GM12865 (cell line): ENCODE measurements at places on chromosomes 16 and 17.

DNA sequence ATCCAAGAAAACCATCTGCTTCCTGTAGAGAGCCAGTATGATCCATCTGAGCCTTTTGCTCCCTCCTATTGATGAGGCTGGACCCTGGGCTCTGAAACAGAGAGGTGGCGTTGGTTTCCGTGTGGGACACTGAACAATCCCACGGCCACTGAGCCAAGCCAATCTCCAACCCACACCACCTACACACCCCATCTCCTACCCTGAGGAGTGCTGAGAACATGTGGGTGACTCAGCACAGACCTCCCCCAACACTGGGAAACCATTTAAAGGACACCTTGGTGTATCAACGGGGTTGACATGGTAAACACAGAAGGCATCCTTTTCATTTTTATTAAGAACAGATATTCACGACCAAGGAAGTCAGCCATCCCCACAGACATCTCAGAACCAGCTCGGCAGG lies 332.1 kb downstream of the SLC39A11 start:
- DNase-seq = no peak

DNA sequence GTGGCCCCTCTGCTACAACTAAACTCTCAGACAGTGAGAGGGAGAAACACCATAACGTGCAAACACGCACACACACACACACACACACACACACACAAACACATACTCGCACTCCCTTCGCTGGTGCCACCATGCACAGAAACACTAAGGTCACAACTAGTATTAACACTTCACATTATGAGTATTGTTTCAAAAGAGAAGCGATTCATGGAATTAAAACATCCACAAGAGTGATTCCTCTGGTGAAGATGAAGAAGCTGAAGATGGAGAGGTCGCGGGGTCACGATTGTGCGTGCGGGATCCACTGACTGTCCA lies 7.1 kb upstream of the GHDC start:
- DNase-seq = no peak

DNA sequence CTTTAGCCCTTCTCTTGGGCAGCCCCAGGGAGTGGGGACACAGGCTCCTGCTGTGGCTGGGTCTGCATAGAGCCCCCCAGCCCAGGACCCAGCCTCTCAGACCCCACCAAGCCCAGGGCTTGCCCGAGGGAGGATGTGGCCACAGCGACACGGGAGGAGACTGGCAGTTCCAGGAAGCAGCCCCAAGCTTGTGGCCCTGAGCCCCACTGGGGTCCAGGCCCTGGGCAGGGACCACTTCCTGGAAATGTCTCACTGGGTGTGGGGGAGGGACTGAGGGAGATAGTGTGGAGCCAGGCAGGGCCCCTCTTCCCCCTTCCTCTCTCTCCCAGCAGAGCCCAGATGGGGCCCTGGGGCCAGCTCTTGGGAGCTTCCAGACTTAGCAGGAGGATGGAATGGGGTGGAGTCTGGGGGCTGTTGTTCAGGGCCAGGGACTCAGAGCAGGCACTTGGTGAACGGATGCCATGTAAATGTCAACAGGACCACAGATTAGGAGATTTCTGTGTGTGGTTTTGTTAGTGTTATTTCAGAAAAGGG lies 35.3 kb downstream of the ADGRG5 start:
- no peak for DNase-seq

- no peak for DNase-seq
Observed at GRCh38 chr16:26530584-26531289, 536.0 kb upstream of the C16orf82 start.

DNA sequence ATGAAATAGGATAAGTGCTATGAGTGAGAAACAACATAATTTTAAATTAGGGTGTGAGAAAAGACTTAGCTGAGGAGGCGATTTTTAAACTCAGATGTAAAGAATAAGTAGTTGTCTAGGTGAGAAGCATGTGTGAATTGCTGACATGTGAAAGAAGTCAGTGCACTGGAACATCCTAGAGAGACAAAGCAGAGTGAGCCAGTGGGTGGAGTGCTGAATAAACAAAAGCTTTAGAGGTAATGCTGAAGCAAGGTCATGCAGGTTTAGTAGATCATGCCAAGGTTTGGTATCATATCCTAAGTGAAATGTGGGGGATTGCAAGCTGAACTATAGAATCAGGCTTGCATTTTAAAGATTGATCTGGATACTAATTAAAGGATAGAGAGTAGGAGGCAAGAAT lies 89.4 kb downstream of the KIF2B start:
- no peak for DNase-seq

- DNase-seq = no peak
Observed at GRCh38 chr16:89054261-89054661, 39.4 kb upstream of the ACSF3 start.

GRCh38 chr16:3642397-3643094 lies 11.9 kb upstream of the DNASE1 start:
- no peak for DNase-seq

GRCh38 chr17:38898291-38898679 lies 27.1 kb upstream of the LASP1NB start:
- DNase-seq = peak; percentile 29

DNA sequence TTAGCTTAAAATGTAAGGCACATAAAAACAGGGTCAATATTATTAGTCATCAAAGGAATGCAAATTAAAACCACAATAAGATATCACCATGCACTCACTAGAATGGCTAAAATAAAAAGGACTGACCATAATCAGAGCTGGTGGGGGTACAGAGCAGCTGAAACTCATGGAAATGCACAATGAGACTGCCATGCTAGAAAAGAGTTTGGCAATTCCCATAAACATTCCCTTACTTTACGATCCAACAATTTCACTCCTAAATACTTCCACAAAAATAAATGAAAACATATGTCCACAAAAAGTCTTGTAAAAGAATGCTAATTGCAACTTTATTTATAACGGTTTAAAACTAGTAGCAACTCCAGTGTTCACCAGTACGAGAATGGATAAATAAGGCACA lies 36.1 kb upstream of the ERCC4 start:
- no peak for DNase-seq

DNA sequence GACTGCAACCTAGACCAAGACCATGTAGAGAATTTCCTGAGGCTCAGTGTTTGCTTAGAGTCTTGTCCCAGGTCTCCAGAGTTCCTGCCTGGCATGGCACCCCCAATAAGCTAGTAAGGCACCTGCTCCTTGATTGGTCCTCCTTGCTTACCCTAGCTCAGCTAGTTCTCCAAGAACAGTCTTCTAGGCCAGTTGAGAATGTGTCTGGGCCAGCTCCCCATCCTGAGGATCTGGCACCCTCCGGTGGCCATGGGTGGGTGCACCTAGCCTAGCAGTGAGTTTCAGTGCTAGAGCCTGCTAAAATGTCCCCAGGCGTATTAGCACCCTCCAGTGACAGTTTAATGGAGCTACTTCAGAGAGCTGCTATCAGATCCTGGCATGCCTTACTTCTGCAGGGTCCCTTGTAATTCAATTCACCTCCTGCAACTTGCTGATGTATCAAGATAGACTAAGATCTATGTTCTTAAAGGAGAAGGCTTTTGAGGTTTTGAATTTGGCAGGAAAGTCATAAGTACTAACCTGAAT lies 44.4 kb upstream of the MED13 start:
- peak; percentile 95 for DNase-seq

DNA sequence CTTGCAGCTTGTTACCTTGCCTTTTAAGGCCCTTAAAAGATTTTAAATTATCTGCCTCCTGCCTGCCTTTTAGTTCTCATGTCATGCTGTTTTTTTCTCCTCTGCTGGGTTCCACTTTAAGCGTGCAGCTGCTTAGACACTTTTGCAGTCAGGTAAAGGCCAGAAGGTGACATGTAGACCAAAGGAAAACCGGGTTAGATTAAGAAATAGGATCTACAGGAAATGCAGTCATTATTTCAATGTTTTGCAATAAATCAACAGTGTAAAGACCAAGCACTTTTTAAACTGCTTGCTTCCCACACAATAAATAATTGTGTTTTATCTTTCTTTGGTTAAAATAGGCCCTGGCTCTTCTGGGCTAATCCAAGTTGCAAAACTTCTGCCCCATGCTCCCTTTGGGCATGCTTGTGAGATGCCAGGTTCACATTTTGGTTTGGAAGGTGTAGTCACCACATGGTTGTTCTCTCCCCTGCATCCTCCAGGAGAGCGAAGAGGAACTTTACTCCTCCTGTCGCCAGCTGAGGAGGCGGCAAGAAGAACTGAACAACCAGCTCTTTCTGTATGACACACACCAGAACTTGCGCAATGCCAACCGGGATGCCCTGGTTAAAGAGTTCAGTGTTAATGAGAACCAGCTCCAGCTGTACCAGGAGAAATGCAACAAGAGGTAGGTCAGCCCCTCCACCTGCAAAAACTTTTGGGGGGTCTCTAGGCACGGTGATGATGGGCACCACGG lies 54.9 kb downstream of the SDR42E1 start:
- DNase-seq = no peak

DNA sequence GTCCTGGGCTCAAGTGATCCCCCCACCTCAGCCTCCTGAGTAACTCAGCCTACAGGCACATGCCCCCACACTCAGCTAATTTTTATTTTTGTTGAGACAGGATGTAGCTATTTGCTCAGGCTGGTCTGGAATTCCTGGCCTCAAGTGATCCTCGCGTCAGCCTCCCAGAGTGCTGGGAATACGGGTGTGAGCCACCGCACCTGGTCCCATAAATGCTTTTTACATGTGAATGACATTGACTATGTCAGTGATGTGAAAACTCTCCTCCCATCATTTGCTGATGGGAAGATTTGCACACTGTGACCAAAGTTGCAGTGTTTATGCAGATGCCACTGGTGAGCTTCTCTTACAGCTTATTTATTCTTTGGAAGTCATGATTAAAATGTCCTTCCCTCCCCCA lies 15.0 kb downstream of the PLCD3 start:
- DNase-seq = no peak

DNA sequence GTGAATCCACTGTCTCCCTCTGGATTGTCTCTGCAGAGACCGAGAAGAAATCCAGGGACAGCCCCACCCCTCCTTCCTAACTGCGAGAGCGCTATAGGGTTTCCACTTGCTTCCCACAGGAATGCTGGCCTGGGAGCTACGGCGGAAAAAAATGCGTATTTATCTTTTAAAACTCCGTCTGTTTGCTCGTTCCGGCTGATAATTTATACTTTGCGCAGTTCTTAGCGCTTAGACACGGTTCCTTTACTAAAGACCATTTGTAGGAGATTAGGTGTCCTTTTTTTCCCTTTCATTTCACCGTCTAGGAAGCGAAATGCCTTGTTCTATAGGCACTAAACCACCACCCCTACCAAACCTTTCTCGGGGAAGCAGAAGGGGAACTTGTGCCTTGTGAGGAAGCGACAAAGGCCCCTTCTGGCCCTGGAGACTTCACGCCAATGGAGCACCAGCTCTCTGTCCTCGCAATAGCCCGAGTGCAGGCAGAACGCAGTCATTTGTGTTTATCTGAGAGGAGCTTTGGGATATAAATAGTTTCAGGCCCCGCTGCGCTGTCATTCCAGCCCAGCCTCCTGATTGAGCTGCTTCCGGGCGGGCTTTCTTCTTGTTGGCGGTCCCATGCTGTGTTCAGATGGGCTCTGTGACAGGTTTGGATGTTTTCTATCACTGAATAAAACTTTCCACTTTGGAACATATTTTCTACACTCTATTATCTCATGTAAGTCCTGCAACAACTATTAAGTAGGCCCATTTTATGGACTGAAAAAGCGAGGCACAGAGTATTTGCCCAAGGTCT lies 791 bp upstream of the SUPT4H1 start:
- peak; percentile 72 for DNase-seq
